Left colon (tissue), 2 donors: ENCODE measurements at places on chromosomes 6 and 20.
A peak's percentile ranks its signal among the peaks of the same experiment; 100 is the strongest.

DNA sequence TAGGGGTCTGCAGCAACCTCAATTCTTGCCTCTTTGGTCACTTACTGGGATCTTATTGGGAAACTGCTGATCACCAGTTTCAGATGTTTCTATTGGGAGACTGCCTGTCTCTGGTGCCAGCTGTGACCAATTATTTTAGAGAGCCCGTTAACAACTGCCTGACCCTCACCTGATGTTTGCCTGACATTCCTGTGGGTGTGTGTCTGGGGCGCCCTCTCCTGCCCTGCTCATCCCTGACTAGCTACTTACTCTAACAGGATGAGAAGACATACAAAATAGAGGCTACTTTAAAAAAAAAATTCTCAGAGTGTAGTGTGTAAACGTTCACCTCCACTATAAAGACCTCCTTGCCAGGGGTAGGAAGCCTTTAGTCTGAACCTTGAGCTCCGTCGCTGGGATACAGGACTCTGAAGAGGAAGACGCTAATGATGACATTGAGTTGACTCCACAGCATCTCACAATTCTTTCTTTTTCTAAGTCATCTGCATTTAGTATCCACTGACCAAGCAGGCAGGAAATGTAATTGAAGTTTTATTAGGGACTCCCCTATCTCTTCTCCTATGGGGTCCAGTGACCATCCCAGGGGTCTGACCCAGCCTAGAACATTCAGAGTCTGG lies 54.6 kb upstream of the DDR1 start:
- DNase-seq: no peak

- DNase-seq: no peak
These were observed 49.7 kb upstream of the ENPP4 start for GRCh38 chr6:46080111-46080510.

GRCh38 chr6:166484863-166485262 lies 101.6 kb downstream of the RAMACL start:
- no peak for DNase-seq

DNA sequence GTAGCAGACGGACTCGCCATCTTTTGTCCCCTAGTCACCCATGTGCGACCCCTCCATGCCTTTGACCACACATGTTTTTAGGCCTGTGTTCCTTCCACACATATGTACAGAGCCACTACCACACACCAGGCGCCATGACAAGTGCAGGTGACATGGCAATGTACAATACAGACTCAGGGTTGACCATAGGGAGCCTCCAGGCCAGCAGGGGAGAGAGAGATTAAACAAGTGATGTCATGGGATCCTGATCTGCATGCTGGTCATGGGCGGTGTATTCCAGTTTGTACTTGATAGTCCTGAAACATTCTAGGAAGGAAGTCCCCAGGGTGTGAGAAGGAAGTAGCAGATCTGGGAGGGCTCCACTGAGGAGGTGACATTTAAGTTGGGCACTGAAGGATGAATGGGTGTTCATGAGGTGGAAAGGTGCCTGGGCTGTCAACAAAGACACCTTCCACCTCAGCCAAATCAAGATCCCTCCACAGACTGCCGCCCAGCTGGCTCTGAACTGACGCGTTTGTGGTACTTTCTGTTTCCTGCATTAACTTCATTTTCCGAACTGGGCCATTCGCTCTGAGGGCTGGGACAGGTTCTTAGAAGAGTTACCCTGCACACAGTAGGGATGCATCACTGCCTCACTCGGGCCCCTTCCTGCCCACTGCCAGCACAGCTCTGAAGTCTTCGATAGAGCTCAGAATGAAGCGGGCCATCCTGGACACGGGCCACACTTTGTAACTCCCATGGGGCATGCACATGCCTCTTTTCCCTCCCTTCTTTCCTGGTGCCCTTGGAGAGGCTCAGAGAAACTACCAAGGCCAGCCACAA lies 94.0 kb downstream of the NOL4L start:
- DNase-seq: no peak

GRCh38 chr6:1606780-1607515 lies 2.8 kb upstream of the FOXC1 start:
- DNase-seq: no peak

DNA sequence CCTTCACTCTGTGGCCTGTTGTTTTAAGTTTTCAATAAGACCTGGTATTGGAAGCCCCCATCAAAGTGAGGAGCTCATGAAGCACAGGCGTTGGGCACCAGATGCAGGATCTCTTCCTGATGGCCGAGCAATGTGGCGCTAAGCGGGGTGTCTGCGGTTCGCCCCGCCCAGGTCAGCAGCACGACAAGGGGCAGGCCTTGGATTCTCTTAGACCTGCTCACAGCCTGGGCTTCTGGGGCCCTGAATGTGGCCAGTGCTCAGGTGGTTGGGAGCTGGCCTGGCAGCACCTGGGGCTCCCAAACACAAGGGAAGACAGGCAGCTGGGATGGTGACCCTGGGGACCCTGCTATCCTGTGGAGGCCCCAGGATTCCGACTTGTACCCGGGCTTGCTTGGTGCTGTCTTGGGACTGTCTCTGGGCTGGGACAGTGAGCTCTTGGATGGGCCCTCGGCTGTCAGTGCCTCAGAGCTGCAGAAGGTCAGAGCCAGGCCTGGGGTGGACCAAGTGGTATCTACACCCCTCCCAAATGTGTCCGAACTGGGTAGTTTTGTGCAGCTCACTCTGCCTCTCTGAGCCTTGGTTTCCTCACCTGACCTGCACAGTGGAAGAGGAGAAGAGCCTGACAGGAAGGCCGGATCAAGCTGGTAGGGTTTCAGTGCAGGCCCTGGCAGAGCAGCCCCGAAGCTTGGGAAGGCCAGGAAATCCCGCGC lies 69.1 kb downstream of the PHACTR3 start:
- no peak for DNase-seq

DNA sequence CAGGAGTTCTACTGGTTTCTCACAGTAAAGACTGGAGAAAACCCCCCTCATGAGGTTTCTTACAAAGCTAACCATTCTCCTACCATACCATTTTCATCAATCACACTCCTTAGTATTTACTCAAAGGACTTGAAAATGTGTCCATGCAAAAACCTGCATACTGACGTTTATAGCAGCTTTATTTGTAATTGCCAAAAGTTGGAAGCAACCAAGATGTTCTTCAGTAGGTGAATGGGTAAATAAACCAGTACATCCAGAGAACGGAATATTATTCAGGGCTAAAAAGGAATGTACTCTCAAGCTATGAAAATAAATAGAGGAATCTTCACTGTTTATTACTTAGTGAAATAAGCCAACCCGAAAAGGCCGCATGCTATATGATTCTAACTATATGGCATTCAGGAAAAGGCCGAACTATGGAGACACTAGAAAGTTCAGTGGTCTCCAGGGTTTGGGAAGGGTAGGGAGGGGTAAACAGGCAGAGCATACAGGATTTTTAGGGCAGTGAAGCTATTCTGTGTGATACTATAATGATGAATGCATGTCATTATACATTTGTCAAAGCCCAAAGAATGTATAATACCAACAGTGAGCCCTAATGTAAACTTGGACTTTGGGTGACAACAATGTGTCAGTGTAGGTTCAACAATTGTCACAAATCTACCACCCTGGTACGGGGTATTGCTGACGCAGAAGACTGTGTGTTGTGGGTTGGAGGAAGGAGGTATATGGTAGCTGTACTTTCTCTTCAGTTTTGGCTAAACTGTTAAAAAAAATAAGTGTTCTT lies 50.6 kb downstream of the SNX5 start:
- no peak for DNase-seq

DNA sequence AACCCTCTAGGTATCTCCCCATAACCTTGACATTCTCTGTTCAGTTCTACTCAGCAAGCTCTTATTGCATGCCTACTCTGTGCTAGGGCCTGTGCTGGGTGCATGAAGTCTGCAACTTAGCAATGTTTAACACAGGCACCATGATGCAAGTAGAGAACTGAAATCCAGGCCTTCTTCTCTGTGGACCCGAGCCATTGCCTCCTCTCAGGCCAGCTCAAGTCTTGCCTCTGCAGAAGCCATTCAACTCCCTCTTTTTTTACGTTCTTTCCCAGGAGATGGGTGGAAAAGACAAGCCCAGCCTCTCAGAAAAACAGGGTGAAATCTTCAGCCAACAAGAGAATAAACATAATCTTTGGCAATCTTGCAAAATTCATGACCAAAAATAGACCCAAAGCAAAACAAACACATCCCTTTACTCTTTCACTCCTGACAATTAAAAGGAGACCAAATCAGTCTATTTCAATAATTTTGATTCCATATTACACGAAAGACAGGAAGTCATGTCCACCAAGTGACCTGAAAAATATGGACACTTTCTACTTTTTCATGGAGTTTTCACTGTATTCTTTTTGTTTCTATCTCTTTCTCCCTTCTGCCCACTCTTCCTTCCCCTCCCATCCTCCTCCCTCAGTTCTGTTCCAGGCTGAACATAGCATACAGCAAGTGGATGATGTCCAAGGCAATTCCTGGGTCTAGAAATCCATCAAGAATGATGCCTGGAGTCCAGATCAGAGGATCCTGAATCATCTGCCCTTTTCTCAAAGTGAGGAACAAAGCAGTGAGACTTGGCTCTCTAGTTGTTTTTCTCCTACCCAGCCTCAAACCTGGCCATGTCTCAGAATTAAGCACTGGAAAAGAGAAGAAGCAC lies 45.4 kb upstream of the MOCS1 start:
- DNase-seq: no peak

DNA sequence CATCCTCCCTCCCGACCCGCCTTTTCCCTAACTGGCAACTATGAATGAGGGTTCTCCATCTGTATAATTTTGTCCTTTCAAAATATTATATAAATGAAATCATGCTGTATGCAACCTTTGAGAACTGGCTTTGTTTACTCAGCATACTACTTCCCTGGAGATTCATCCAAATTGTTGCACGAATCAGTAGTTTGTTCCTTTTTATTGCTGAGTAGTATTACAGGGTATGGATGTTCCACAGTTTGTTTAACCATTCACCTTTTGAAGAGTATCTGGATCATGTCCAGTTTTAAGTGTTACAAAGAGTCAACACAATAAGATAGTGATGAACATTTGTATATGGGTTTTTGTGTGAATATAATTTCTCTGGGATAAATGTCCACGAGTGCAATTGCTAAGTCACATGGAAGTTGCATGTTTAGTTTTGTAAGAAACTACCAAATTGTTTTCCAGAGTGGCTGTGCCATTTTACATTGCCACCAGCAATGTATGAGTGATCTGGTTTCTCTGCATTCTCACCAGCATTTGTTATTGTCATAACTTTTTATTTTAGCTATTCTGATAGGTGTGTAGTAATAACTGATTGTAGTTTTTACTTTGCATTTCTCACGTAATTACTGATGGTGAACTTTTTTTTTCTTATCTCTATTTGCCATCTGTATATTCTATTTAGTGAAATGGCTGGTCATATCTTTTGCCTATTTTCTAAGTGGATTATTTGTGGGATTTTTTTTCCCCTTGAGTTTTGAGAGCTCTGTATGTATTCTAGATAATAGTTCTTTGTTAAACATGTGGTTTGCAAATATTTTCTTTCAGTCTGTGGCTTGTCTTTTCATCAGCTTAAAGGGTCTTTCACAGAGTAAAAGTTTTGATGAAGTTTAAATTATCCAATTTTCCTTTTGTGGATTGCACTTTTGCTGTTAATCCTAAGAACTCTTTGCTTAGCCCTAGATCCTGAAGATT lies 14.4 kb upstream of the RNF24 start:
- no peak for DNase-seq

DNA sequence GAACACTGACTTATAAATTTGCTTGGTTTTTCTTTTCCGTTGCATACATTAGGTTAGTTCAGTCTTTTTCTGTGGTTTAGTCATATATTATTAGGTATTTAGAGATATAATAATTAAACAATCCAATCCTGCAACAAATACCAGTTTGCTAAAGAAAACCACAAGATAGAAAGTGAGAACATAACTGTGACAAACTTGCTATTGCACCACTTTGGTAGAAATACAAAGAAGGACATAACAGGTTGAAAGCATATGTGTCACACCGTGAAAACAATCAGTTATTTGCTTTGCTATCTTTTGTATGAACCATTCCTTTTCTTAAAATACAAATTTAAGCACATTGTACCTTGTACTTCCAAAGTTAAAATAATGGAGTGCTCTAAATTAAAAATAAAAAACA lies 42.0 kb upstream of the KCNQ5 start:
- no peak for DNase-seq

DNA sequence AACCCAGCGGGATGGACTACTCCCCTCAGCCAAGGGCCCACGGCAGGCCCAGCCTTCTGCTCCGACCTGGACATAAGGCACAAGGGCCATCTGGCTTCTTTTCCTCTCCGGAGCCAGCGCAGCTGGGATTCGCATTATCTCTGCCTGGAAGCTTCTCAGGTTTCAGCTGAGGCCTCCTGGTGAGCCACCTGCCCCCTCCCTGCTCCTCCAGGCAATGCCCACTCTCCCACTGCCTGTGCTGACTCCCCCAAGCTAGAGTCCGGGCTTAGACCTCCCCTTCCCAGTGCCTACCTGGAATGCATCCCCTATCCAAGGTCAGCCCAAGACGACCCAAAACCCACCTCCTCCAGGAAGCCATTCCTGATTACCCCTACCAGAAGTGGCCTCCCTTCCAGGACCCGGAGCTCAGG lies 60.7 kb downstream of the EZR start:
- no peak for DNase-seq

- DNase-seq: peak; percentile 57
These were observed 153.0 kb downstream of the BCAS1 start for GRCh38 chr20:53917145-53918019.

DNA sequence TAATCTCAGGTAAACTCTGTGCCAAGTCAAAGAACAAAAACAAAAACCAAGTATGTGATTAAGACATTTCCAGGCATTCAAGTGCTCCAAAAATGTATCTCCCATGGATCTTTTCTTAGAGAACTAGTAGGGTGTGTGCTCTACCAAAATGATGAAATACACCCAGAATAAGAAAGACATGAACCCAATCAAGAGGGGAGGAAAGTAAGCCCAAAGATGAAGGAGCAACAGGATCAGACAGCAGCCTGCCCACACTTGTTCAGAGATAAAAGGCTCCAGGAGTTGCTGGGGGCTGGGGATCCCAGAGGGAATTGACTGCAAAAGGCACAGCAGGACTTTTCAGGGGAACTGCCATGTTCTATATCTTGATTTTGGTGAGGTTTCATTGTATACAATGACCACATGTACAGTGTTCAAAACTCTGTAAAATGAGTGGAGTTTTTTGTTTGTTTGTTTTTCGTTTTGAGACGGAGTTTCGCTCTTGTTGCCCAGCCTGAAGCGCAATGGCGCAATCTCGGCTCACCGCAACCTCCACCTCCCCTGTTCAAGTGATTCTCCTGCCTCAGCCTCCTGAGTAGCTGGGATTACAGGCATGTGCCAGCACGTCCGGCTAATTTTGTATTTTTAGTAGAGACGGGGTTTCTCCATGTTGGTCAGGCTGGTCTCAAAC lies 24.4 kb downstream of the GCM1 start:
- no peak for DNase-seq

DNA sequence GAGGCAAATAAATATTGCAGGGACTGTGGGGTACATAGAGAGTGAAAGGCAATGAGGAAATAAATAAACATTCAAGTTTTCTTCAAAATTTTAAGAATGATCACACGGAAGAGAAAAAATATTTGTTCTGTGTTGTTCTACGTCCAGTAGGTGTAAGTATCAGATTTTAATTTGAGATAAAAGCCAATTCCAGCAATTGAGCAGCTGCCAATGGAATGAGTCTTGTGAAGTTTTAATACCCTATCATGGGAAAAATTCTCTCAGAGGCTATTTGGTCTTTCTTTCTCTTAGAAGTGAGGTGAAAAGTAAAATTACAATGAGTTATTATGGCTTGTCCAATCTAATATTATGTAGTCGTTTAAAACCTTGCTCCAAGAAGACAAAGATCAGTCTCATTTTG lies 195.7 kb upstream of the CITED2 start:
- no peak for DNase-seq

- DNase-seq: no peak
These were observed 31.0 kb downstream of the KCNQ2 start for GRCh38 chr20:63441136-63442099.

GRCh38 chr20:39263076-39263475 lies 300.9 kb downstream of the DHX35 start:
- DNase-seq: no peak
